ENCODE measurements at places on chromosomes 5 and 9. TPM values are rescaled to one million over a fixed set of nuclear protein-coding genes. Genes with fewer than 3 reads are reported as not detected.

- no peaks in the 10 kb centered on the region for H3K27me3 ChIP-seq
- DNase-seq: no peak
These were observed 86.8 kb downstream of the NSUN2 start for GRCh38 chr5:6545770-6546690.

DNA sequence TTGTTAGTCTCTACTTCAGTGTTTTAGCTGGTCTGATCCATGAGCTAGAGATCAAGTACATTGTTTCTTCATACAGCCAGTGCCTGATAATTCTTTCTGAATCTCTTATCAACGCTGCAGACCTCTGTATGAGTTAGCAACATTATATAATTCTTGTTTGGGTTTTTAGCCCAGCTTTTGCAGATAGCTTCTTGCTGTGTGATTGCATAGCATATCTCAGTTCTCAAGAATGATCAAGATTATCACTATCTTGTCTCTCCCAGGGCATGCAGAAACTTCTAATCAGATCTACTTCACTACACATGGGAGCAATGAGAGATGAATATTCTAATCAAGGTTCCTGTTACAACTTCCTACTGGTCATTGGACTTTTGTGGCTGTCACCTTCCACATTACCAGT, 158.3 kb downstream of the FAM174A start:
- H3K27ac ChIP-seq: no peak overlapping the region
- no peak for DNase-seq
- no peaks in the 10 kb centered on the region for H3K4me1 ChIP-seq
- H3K4me3 ChIP-seq: no peak overlapping the region
- no peaks in the 10 kb centered on the region for H3K36me3 ChIP-seq

DNA sequence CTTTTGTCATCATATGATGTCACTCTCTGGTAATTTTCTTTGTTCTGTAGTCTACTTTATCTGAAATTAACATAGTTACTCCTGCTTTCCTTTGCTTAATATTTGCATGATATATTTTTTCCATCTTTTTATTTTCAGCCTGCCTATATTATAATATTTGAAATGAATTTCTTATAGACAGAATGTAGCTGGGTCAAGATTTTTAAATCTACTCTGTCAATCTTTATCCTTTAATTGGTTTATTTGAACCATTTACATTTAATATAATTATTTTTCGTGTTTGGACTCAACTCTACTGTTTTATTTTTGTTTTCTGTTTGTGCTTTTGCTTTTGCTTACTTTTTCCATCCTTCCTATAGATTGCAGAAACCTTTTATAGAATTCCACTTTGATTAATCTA, 118.0 kb downstream of the FOXD1 start:
- no peak overlapping the region for H3K4me3 ChIP-seq
- peaks cover 17% of the 10 kb centered on the region for H3K27me3 ChIP-seq
- no peak overlapping the region for H3K27ac ChIP-seq

GRCh38 chr5:95537501-95537900, 17.3 kb downstream of the SKIC3 start:
- peaks cover 71% of the 10 kb centered on the region for H3K36me3 ChIP-seq
- H3K4me3 ChIP-seq: no peak overlapping the region
- H3K27ac ChIP-seq: no peak overlapping the region
- H3K27me3 ChIP-seq: no peaks in the 10 kb centered on the region
- no peak for DNase-seq
- no peaks in the 10 kb centered on the region for H3K4me1 ChIP-seq

CD274 gene
- 6.3 TPM for total RNA-seq

CATSPER3 gene
- total RNA-seq: not detected

EGFLAM gene
- not detected for total RNA-seq

Data from CD4-positive, alpha-beta T cell (primary cell).